Activated CD4-positive, alpha-beta T cell treated with anti-CD3 and anti-CD28 coated beads for 36 hours (primary cell): ENCODE measurements at places on chromosomes 11 and 22.

DNA sequence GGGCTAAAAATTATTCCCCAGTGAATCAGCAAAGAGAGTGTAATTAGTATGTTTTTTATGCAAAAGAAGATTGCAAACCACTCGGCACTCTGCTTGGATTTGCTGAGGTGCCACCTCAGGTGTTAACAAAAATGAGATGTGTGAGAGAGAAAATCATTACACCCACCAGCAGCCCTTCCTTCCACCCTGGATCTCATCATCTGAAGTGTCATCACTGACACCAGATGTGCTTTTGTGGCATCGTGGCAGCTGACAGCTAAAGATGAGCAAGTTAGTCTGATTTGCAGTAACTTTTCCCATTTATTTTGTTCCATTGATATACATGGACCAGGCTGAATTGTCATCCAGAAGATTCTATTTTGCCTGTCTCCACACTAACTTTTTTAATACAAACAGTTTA lies 44.6 kb upstream of the PAK1 start:
- no peak overlapping the region for H3K4me3 ChIP-seq
- DNase-seq: no peak
- no peak overlapping the region for H3K27ac ChIP-seq
- H3K4me1 ChIP-seq: no peaks in the 10 kb centered on the region
- no peaks in the 10 kb centered on the region for H3K27me3 ChIP-seq

GRCh38 chr22:34608540-34609115 lies 457.3 kb upstream of the ISX start:
- no peaks in the 10 kb centered on the region for H3K27me3 ChIP-seq
- no peak overlapping the region for H3K27ac ChIP-seq
- H3K4me3 ChIP-seq: no peak overlapping the region

GRCh38 chr11:8593935-8594909 lies at the start of gene STK33:
STK33 (minus strand) TSS chr11:8594228; CDS start chr11:8474905, 119,323 bp downstream.
- H3K27me3 ChIP-seq: peaks cover 42% of the 10 kb centered on the region
- no peak within 1 kb of the TSS for H3K27ac ChIP-seq
- no peaks in the 10 kb centered on the region for H3K36me3 ChIP-seq
- H3K4me3 ChIP-seq: peak within 1 kb of the TSS; percentile 57
- no peaks in the 10 kb centered on the region for H3K4me1 ChIP-seq

GRCh38 chr11:27914080-27914479 lies 193.9 kb downstream of the KIF18A start:
- no peak for DNase-seq
- H3K27me3 ChIP-seq: peaks cover 5% of the 10 kb centered on the region
- no peak overlapping the region for H3K27ac ChIP-seq
- H3K36me3 ChIP-seq: no peaks in the 10 kb centered on the region
- no peaks in the 10 kb centered on the region for H3K4me1 ChIP-seq

DNA sequence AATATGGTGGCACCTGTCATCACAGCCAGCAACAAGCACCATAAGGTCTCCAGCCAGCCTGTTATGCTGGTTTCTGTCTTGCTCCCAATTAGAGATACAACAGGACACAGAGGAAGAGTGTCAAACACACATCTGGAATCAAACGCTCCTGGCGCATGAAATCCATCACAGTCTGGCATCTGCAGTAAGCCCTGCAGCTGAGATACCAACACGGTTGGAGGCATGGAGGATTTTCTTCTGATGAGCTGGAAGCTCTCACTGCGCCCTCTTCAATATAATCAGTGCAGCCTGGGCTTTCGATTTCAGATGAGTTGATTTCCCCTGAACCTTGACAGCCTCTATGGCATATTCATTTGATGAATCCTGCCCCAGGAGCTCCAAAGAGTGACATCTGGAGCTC lies 27.8 kb upstream of the CARS1 start:
- DNase-seq: no peak
- no peak overlapping the region for H3K27ac ChIP-seq
- H3K4me3 ChIP-seq: no peak overlapping the region
- H3K36me3 ChIP-seq: no peaks in the 10 kb centered on the region
- peaks cover 3% of the 10 kb centered on the region for H3K27me3 ChIP-seq

- DNase-seq: peak; percentile 39
- peaks cover 17% of the 10 kb centered on the region for H3K4me1 ChIP-seq
- H3K27me3 ChIP-seq: peaks cover 53% of the 10 kb centered on the region
These were observed 380 bp downstream of the C11orf96 start for GRCh38 chr11:43942662-43943371.

DNA sequence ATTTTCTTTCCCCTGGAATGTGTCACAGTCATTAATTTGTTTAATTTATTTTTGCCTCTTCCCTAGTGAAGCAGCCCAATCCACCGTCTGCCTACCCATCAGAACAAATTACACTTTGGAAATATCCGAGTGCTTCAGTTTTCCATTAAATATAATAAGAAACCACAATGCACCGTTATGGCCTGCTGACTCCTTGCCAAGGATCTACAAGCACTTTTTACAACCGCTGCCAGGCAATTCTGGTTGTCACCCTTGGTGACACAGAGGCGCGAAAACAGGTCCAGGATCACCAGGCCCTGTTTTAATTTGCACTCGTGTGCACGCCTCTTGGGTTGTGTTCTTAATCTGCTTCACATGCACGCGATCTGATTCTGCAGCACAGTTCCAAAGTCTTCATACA lies 43.9 kb downstream of the KIRREL3 start:
- no peaks in the 10 kb centered on the region for H3K36me3 ChIP-seq
- H3K4me1 ChIP-seq: no peaks in the 10 kb centered on the region
- no peak overlapping the region for H3K4me3 ChIP-seq
- no peak for DNase-seq
- H3K27ac ChIP-seq: no peak overlapping the region

DNA sequence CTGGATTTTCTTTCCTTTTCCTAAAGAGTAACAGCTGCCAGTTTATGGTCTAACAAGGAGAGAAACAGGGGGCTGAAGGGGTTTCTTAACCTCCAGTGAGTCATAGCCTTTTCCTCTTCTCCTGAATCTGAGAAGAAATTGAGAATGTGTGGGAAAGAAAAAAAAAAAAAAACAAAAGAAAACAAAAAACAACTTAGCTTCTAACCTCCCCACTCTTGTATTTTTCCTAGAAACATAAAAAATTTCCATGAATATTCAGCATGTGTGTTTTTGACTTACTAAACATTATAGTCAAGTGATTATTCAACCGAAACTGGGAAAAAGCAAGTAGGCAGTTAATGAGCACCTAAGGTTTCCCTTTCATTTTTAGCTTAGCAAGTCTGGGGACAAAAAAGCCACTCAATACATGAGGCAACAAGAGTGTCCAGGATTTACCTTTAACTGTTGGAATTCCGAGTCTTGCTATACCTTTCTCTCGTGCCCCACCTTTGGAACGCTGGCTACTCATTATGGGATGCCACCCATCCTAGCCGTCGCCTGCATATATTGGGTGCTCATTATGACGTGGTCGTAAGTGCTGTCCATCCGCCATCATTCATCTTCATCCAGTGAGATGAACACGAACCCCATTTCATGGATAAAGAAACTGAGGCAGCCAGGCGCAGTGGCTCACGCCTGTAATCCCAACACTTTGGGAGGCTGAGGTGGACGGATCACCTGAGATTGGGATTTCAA lies 2.4 kb downstream of the ASPHD2 start:
- H3K36me3 ChIP-seq: peaks cover 30% of the 10 kb centered on the region
- no peaks in the 10 kb centered on the region for H3K27me3 ChIP-seq
- peaks cover 64% of the 10 kb centered on the region for H3K4me1 ChIP-seq
- no peak for DNase-seq

- H3K27ac ChIP-seq: no peak overlapping the region
- H3K27me3 ChIP-seq: no peaks in the 10 kb centered on the region
- H3K4me1 ChIP-seq: peaks cover under 1% of the 10 kb centered on the region
- H3K36me3 ChIP-seq: peaks cover 18% of the 10 kb centered on the region
- H3K4me3 ChIP-seq: no peak overlapping the region
These were observed 65.3 kb downstream of the JAM3 start for GRCh38 chr11:134134167-134134566.

GRCh38 chr11:32307471-32307870 lies 127.9 kb downstream of the WT1 start:
- no peaks in the 10 kb centered on the region for H3K36me3 ChIP-seq
- no peak for DNase-seq
- no peak overlapping the region for H3K27ac ChIP-seq
- no peak overlapping the region for H3K4me3 ChIP-seq
- H3K4me1 ChIP-seq: no peaks in the 10 kb centered on the region

- DNase-seq: no peak
- no peaks in the 10 kb centered on the region for H3K36me3 ChIP-seq
- no peak overlapping the region for H3K27ac ChIP-seq
- no peaks in the 10 kb centered on the region for H3K4me1 ChIP-seq
- no peak overlapping the region for H3K4me3 ChIP-seq
- no peaks in the 10 kb centered on the region for H3K27me3 ChIP-seq
These were observed 952.5 kb upstream of the FAT3 start for GRCh38 chr11:91272089-91272488.

- no peak for DNase-seq
- H3K36me3 ChIP-seq: peaks cover 8% of the 10 kb centered on the region
- H3K27ac ChIP-seq: no peak overlapping the region
- no peak overlapping the region for H3K4me3 ChIP-seq
These were observed 35.4 kb downstream of the SBF1 start for GRCh38 chr22:50439314-50439870.

DNA sequence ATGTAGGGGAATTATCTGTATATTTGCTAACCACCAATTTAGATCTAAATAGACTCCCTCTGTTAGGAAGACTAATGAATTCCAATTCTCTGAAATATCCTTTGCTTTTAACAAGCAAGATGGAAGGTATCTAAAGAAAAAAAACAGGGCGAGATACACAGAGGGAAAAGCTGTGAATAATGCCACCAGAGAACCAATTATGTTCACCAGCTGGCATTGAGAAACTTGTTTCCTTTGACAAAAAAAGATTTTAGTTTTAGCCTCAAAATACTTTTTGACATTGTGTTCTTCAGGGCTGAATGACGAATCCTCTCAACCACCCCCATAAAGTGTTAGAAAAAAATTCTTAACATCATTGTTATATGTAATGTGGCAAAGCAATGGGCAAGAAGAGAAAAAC lies 19.0 kb downstream of the HTR3B start:
- H3K4me3 ChIP-seq: no peak overlapping the region
- DNase-seq: no peak
- H3K36me3 ChIP-seq: no peaks in the 10 kb centered on the region
- no peak overlapping the region for H3K27ac ChIP-seq
- peaks cover 13% of the 10 kb centered on the region for H3K27me3 ChIP-seq
- no peaks in the 10 kb centered on the region for H3K4me1 ChIP-seq

GRCh38 chr22:38266120-38266519 lies 6.7 kb downstream of the TMEM184B start:
- H3K27ac ChIP-seq: peak overlapping the region; percentile 63
- no peak for DNase-seq

DNA sequence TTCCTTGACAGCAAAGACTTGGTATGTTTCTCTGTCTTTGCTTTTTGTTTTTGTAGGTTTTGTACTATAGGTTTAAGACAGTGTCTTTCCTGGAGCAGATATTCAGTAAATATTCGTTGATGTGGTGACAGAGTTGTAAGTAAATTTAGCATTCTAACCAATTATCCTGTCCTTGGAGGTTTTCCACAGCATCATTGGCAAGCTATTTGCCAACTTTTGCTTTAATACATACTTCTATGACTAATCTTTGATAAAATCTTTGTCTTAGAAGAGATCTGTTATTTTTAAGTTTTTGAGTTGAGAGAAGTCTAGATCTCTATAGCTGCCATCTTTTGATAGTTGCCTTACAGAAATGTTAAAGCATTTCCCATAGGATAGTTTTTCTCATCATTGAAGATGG lies 3.8 kb downstream of the USP47 start:
- DNase-seq: no peak
- peaks cover 59% of the 10 kb centered on the region for H3K4me1 ChIP-seq
- H3K27ac ChIP-seq: no peak overlapping the region
- H3K36me3 ChIP-seq: peaks cover 6% of the 10 kb centered on the region

DNA sequence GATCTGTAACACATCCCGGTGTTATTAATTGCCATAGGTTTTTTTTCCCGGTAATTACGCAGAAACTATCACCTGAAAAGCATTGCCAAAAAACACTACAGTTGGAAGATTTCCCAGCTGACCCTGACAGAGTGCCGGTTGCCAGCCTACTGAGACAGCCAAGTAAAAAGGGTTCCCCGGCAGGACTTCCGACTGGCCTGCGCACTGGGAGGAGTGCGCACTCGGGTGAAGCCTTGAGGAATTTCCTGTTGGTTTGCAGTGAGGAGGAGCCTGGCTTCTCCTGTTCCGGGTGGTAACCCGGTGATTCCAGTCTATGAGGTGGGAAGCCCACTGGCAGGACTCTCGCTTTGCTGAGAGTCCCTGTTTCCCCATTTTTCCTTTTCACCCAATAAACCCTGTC lies 52.1 kb downstream of the CNTF start:
- H3K4me3 ChIP-seq: no peak overlapping the region
- no peak for DNase-seq
- H3K4me1 ChIP-seq: no peaks in the 10 kb centered on the region
- H3K27ac ChIP-seq: no peak overlapping the region
- no peaks in the 10 kb centered on the region for H3K27me3 ChIP-seq
- no peaks in the 10 kb centered on the region for H3K36me3 ChIP-seq

- DNase-seq: no peak
- no peaks in the 10 kb centered on the region for H3K27me3 ChIP-seq
- H3K4me3 ChIP-seq: no peak overlapping the region
- no peak overlapping the region for H3K27ac ChIP-seq
These were observed 31.3 kb downstream of the ARFGAP3 start for GRCh38 chr22:42825796-42826195.

- no peak for DNase-seq
- peaks cover 42% of the 10 kb centered on the region for H3K36me3 ChIP-seq
- H3K4me3 ChIP-seq: no peak overlapping the region
- H3K27me3 ChIP-seq: no peaks in the 10 kb centered on the region
- no peak overlapping the region for H3K27ac ChIP-seq
These were observed 190.0 kb downstream of the METTL15 start for GRCh38 chr11:28298209-28298608.

- H3K27me3 ChIP-seq: peaks cover 6% of the 10 kb centered on the region
- no peaks in the 10 kb centered on the region for H3K36me3 ChIP-seq
- no peak overlapping the region for H3K4me3 ChIP-seq
- no peak for DNase-seq
- H3K27ac ChIP-seq: no peak overlapping the region
These were observed 122.5 kb upstream of the FGF3 start for GRCh38 chr11:69941546-69942332.

GRCh38 chr11:105092256-105093239 lies 47.0 kb downstream of the CARD18 start:
- no peak overlapping the region for H3K27ac ChIP-seq
- no peaks in the 10 kb centered on the region for H3K36me3 ChIP-seq
- DNase-seq: no peak
- H3K4me1 ChIP-seq: no peaks in the 10 kb centered on the region

DNA sequence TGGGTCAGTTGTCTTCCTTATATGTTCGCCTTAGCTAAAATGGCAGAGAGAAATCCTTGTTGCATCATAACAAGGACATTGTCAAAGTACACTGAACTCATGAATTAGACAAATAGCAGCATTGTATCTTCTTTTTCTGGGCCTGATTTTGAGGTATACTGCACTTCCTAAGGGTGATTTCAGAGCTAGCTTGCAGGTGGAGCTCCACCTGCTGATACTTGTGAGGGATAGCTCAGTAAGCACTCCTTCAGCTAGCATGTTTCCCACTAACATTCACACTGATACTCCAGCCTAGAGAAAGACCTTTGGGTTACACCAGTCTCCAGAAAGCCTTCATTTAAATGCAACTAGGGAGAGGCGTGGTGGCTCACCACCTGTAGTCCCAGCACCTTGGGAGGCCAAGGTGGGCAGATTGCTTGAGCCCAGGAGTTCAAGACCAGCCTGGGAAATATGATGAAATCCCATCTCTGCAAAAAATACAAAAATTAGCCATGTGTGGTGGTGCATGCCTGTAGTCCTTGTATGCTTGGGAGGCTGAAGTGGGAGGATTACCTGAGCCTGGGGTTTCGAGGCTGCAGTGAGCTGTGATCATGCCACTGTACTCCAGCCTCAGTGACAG lies 29.8 kb downstream of the JAM3 start:
- H3K4me3 ChIP-seq: no peak overlapping the region
- no peaks in the 10 kb centered on the region for H3K36me3 ChIP-seq
- no peak overlapping the region for H3K27ac ChIP-seq
- no peaks in the 10 kb centered on the region for H3K27me3 ChIP-seq
- no peaks in the 10 kb centered on the region for H3K4me1 ChIP-seq
